ENCODE measurements at places on chromosomes 4 and X.
A peak's percentile ranks its signal among the peaks of the same experiment; 100 is the strongest.

- no peak for DNase-seq
Measured at GRCh38 chr4:112073181-112073580, 72.1 kb upstream of the FAM241A start.

GRCh38 chrX:150936556-150936955 lies 38.1 kb upstream of the CD99L2 start:
- no peak for DNase-seq

GRCh38 chr4:143555676-143556075 lies 42.2 kb downstream of the SMARCA5 start:
- no peak for DNase-seq

- no peak for DNase-seq
Measured at GRCh38 chr4:112348488-112349158, 51.5 kb downstream of the ALPK1 start.

DNA sequence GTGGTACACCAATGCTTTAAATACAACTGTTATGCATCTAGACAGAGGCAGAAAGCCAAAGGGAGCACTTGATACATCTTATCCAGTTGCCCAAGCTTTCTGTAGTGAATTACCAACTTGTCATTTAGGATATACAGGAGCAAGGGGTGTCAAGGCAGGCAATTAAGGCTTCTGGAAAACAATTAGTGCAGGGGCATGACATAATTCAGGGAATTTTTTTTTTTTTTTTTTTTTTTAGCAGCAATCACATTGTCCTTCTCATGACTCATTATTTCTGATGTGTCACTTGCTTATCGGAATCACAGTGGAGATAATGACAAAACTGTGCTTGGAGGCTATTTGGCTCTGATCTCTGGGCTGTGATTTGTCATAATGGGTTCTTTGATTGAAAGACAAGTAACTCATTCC lies 259.5 kb downstream of the ARHGAP24 start:
- DNase-seq = no peak

GRCh38 chrX:131746491-131746968 lies 202.7 kb downstream of the OR13H1 start:
- peak; percentile 87 for DNase-seq

DNA sequence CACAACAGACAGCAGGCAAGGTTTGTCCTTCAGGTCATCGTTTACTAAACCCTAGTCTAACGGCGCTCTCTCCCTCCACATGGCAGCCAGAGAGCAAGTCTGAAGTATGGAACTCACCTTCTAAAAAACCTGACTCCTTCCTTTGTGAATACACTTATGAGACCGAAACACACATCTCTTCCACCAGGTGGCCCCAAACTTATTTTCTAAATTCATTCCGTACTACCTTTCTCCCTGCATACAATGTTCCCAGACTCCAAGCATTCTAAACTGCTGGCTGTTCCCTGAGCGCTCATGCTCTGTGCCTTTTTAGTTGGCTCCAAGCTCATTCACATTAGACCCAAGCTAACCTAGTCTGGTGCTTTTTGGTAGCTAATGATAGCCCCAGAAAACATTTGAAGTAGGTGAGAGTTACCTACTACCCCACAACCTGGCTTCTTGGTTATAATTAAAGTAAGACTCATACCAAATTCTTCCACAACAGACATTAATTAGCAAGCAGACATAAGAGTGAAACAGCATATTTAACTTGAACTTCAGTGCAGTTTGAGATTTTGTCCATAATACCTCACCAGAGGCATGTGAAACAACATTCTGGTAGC lies 67.6 kb upstream of the DCLK2 start:
- DNase-seq = no peak

- DNase-seq = peak; percentile 64
Measured at GRCh38 chr4:159446266-159446976, 343.5 kb downstream of the RAPGEF2 start.

DNA sequence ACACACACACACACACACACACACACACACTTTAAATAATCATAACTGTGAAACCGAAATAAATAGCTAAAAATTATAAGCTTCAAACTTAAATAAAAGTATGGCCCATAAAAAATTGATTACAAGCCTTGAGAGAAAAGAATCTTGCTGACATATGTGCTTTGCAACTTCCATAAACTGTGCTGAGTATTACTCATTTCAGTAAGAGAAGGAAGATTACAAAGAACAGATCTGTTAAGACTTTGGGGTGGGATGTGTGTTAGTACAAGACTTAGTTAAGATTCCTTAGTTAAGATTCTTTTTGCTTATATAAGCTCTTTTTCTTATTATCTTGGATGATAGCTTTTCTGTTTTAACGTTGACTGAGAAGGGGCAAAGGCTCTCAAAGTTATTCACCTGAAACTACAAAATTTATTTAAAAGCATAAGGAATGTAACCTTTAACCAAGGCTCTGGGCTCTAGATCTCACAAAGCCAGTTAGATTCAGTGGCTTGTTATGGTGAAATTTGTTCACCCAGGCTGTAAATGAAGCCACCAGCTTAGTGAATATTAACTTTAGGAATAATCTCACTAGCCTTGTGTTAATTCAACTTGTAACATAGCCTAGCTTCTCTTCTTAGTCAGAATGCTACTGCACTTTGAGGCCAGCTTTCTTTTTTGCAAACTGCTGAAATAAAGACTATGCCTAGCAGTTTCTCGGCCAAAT lies 58.2 kb downstream of the ARSJ start:
- DNase-seq = peak; percentile 3

- DNase-seq = no peak
Measured at GRCh38 chr4:70623323-70623722, 5.2 kb upstream of the ENAM start.

DNA sequence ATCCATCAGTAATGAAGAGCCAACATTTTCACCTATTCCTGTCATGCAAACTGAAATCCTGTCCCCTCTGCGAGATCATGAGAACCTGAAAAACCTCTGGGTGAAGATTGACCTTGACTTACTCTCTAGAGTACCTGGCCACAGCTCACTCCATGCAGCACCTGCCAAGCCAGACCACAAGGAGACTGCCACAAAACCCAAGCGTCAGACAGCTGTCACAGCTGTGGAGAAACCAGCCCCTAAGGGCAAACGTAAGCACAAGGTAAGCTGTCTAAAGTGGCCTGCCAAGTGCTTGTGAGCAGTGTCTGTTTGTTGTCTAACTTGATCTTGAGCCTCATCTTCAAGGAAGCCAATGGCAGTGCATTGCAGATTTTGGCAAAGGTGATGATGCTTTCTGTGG lies 455.9 kb downstream of the AFF2 start:
- no peak for DNase-seq

- DNase-seq = peak; percentile 88
Measured at GRCh38 chr4:7070729-7071511, 3.1 kb upstream of the GRPEL1 start.

Data from activated CD4-positive, alpha-beta T cell treated with anti-CD3 and anti-CD28 coated beads, Interleukin-2, amount 50 U/mL, for 16 hours (primary cell).